Activated CD4-positive, CD25-positive, alpha-beta regulatory T cell (primary cell): ENCODE measurements at places on chromosomes 16 and 17.

DNA sequence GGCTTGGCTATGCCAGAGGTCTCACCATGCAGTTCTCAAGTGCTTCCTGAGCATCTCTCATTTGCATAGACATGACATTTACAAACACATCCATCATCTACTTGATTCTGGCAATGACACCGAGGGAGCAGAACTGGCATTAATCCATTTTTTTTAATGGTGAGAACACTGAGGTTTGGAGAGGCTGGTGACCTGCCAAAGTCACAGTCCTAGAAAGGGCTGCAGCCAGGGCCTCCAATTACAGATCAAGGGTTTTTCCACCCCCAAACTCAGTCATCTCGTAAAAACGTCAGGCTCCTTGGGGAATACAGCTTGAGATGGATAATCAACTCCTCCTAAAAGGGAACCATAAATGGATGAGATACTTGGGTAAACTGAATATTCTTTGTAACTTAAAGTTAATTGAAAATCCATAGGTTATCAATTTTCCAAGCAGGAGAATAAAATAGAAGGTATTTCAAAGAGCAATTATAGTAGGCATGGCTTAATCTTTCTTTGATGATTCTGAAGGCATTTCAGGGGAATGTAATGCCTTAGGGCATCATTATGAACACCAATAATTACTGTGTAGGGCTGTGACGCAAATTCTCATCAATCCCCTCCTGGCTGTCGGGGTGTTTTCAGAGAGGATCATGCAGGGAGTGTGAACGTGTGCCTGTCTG, 9.4 kb upstream of the MEOX1 start:
- no peak for DNase-seq

- DNase-seq: no peak
Observed at GRCh38 chr16:20614186-20615141, 38.3 kb upstream of the ACSM2B start.

- no peak for DNase-seq
Observed at GRCh38 chr17:77089124-77089490, 51.7 kb upstream of the SEC14L1 start.

DNA sequence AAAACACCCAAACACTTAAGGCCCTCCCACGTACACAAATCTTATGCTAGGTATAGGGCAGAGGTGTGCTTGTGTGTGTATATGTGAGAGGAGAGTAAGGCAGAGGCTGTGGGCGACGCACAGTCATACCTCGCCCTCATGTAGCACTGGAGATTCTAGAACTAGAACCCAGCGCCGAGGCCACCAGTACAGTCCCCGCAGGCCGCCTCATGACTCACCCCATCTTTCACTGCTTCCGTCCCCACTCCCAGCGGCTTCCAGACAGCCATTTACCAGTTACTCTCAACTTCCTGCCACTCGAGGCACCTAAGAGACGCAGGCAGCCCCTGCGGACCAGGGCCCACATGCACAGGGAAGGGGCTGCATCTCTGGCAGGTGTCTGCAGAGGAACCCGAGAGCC, 23.2 kb upstream of the CYTH1 start:
- no peak for DNase-seq

DNA sequence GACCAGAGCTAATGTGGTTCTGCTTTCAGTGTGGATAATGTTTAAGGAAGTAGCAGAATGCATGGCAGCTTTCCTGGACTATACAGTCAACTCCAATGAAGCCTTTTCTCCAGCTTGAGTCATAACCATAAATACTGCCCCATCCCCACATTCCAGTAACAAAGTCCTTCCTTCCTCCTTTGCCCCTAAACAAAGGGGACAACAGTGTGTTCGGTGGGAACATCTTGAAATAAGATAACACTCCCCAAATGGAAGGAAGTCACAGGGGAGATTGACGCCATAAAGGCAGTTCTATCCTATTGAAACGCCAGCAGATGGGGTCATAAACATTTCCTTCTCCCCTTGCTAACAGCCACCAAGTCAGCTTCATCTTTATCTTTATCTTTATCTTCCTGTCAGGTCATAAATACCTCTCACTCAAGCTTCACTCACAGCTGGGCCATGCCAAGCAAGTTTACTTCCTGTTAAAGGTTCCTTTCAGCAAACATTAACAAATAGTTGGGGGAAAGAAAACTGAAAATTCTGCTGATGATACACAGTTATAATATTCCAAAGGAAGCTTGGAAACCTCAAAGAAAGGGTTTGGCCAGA, 136.7 kb downstream of the SNX11 start:
- no peak for DNase-seq

DNA sequence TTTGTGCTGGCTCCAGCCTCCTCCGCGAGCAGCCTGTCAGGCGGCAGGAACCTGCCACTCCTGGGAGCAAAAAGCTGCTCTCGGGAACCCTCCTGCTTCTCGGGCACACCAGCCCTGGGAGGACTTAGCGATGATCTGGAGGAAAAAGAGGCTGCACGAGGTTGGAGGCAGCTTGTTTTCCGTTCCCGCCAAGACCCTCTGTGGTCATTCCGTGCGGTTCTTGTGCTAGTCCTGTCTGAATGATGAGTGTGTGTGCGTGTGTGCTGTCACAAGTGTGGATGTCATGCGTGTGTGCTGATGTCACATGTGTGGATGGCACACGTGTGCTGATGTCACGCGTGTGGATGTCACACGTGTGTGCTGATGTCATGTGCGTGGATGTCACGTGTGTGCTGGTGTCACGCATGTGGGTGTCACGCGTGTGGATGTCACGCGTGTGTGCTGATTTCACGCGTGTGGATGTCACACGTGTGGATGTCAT, 150.0 kb downstream of the NPIPB11 start:
- no peak for DNase-seq
